Activated T-cell treated with anti-CD3 and anti-CD28 coated beads for 48 hours (primary cell): ENCODE measurements at places on chromosomes 16 and 17.

- peak; percentile 54 for DNase-seq
These were observed 985 bp upstream of the SLFN12 start for GRCh38 chr17:35433075-35433894.

DNA sequence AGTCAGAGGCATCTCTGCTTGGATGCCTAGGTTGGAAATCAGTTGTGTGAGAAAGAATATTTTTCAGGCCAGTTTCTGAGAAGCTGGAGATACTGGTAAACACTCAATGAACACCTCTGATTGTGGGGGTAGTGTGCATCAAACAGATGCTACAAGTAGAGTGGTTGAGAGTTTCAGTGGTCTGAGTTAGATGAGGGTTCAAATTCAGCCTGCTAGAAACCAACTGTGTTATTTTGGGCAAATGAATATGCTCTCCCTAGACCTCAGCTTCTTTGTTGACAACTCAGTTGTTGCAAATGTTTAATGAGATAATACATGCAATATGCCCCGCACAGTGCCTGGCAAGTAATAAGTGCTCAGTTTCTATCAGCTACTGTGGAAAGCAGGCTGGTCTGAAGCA, 25.2 kb upstream of the MAF start:
- no peak for DNase-seq

DNA sequence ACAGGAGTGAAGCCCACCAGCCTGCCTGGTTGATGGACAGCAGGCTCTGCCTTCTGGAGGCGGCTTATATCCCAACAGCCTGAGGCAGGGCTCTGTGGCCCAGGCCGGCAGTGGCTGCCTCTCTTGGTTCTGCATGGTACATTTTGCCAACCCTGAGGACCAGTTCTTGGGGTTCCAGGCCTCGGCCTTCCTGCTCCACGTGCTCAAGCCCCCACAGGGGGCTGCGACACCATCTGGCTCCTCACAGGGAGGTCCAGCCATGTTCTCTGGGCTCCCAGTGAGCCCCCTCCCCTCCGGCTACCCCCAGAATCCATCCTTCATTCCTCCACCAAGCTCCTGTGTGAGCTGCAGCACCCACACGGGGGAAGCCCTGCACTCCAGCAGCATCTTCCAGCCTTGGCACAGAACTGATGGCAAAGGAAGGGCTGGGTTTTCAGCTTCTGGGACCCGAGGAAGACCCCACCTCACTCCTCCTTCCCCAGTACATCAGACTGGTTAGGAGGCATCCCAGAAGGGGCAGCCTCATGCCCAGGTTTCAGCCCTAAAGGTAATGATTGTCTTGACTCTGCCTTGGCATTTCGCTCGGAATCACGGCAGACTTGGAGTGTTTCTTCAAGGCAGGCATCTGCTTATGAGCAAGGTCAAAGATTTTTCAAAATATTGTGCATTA, 231.2 kb downstream of the CPPED1 start:
- DNase-seq = no peak

GRCh38 chr17:32496395-32497073, 9.7 kb downstream of the CDK5R1 start:
- no peak for DNase-seq

DNA sequence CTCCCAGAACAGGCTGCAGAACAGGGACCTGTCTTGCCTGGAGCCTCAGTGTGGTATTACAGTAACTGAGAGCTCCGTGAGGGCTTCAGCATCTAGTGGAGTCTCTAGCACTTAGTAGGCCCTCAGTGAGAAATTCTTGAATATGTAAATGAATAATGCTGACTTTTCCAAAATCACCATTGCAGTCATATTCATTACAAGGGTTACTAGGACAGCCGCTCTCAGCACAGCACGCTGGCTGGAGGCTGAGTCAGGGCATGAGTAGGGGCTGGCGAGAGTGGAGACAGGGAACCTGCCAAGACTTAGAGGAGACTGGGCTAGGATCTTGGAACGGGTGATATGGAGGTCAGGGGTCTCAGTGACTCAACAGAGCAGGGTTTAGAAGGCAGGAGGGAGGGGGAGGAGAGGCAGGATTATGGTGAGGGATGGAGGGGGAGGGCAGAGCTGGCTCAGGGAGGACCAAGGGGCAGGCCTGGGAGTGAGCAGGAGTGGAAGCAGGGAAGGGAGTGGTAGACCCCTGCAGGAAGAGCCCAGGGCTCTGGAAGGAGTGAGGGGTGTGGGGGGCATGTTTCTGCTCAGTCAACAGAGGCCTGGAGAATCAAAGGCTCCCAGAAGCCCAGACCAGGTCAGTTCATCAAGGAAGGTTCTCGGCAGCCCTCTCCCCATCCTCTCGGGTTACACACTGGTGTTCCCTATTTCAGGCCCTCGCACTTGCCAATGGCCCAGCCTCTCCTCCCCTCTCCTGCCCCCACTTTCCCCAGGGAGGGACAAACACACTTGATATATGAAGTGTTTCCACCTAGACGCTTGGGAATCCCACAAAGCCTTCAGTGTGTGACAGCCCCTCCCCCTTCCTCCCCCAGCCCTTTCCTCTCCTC, 42.3 kb downstream of the FZD2 start:
- no peak for DNase-seq

- DNase-seq = peak; percentile 84
These were observed 617 bp upstream of the SENP3 start for GRCh38 chr17:7561028-7561575.

DNA sequence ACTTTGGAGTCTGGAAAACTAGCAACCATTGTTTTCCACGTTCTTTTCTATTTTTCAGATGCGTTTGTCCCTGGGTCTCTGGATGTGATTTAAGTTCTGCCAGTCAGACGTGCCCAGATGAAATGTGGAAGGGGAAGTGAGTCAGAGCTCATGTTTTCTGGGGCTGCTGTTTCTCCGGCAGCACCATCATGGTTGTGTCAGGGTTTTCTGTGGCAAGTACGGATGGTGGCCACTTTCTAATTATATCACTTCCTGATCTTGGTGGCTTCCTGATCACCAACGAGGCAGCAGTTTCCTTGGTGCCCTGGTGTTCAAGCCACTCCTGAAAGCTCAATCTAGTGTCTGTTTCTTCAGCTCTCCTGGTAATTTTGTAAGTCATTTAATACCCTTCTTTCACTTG, 31.4 kb upstream of the PMFBP1 start:
- peak; percentile 8 for DNase-seq

DNA sequence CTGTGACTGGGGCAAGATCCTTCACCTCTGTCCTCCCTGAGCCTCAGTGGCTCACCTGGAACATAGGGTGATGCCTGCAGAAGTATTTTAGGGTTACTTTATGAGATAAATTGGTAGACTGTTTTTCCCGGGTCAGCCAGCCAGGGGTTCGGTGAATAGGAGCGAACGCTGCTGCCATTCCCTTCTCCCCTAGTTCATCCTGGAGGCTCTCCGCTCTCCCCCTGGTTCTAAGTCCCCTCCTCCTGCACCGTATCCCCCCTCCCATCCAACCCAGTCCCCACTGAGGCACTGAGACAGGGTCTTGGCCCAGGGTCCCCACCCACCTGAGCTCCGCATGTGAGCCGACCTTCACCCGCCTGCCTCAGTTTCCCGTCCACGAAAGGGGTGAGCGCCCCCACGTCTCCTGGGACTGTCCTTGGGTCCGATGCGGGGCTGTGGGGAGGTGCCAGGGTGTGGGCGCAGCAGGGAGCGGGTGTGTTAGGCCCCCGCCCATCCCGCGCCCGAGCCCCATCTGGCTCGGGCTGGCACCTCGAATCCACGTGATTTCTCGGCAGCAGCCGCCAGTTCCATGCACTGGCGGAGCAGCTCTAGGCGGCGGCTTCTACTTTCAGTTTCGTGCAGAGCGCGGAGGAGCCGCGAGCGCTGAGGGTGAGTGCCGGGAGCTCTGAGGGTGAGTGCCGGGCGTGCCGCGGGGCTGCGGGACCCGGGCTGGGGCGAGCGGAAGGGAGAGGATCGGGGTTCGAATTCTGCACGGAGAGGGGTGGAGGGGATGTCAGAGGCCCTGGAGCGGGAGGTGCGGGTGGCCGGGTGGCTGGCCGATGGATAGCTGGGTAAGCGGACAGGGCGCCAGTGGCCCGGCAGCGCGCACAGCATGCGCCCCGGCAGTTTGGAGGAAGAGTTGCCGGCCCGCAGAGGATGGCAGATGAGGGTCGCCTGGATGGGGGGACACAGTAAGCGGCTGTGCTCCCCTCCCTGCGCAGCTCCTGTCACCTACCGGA, at the start of gene NLRC5:
TSS of gene NLRC5 (plus strand) at position 610 of the 998 bp plus-strand sequence. CDS start 31,156 bp downstream, outside the sequence.
- DNase-seq = peak; percentile 89

- no peak for DNase-seq
These were observed 50.0 kb downstream of the VMP1 start for GRCh38 chr17:59757470-59757869.

- DNase-seq = no peak
These were observed 23.7 kb downstream of the IST1 start for GRCh38 chr16:71919035-71919434.

DNA sequence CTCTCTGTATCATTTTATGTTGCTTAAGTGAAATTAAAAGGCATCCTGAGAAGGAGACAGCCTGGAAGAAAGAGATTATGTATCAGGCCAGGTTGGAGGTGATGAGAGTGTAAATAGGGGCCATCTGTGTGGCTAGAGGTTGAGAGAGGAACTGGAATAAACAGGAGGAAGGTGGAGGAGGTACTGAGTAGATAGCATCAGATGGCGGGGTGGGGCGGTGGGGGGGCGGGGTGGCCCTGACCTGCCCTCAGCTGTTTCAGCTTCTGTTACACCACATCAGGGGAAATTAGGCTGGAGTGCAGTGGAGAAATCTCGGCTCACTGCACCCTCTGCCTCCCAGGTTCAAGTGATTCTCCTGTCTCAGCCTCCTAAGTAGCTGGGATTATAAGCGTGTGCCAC, 6.9 kb upstream of the KCNG4 start:
- DNase-seq = no peak

- DNase-seq = peak; percentile 76
These were observed 10.6 kb downstream of the KSR1 start for GRCh38 chr17:27466743-27467375.

DNA sequence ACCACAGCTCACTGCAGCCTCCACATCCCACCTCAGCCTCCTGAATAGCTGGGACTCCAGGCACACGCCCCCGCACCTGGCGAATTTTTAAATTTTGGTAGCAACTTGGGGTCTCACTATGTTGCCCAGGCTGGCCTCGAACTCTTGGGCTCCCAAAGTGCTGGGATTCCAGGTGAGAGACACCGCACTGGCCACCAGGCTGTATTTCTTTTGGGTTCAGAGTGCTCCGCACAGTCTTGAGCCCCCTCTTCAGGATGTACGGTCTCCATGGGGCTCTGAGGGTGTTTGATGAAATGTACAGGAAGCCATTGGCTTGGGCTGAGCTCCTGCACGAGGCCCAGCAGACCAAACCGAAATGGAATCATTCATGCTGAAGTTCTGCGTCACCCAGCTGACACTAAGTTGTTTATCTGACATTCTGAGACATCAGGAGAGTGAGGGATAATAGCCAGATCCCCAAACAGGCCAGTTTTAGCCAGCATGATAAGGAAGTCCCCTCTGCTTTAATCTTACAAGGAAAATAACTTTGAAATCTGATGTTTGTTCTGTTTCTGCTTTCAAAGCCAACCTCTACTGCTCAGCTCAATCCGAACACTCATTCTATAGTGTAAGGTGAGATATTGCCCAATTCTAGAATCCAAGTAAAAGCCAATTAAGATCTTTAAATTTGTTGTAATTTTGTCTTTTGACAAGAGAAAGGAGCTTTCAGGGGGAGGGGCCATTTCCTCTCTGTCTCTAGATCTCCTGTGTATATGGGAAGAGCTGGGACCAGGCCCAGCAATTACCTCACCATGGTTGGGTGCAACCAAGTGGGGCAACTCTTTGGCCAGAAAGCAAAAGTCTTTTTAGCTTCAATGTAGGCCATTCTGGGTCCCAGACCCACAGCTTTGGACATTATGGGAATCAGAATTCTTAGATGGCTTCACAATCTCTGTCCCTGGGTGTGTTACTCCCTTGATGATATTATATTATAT, 23.7 kb downstream of the GPR142 start:
- DNase-seq = no peak

- DNase-seq = no peak
These were observed 129.9 kb downstream of the AIPL1 start for GRCh38 chr17:6304894-6305612.

- no peak for DNase-seq
These were observed 488 bp downstream of the HOXB9 start for GRCh38 chr17:48625495-48626244.

DNA sequence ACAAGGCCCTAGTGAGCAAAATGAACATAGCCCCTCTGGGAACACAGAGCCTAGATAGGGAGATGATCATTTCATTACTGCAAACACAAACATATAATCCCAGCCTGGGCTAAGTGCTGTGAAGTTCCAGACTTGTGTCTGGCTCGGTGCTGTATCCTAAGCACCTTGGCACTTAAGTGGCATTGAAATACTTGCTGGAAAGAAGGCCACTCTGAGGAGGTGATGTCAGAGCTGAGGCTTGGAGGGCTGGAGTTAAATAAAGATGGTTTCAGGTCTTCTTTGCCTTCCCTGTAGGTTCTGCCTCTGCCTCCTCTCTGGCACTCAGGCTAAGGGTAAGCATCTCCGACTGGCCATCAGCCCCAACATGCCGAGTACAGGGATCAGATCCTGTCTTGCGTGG, 2.4 kb upstream of the CACNA1G start:
- no peak for DNase-seq

DNA sequence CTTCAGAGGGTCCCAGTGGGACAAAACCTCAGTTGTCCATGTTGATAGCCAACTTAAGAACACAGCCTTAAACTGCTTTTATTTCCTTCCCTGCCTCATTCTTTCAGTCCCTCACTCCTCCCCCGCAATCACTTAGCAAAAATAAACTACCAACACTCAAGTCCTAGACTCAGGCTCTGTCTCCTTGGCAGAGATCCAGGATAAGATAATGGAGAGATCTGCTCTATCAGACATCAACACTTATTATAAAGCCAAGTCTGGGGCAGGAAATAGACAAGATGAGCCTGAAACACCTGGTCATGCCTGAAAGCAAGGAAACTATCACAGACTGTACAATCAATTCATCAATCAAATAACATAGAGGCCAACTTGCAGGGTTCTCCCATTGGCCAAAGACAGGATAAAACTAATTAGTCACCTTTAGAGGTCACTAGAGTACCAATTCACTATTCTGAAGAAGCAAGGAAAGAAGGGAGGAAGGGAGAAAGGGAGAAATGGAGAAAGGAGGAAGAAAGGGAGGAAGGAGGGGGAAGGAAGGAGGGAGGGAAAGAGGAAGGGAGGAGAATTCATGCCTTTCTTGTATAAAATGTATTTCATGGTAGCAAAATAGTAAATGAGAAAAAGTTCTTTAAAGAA, 15.7 kb downstream of the HYDIN start:
- DNase-seq = no peak

DNA sequence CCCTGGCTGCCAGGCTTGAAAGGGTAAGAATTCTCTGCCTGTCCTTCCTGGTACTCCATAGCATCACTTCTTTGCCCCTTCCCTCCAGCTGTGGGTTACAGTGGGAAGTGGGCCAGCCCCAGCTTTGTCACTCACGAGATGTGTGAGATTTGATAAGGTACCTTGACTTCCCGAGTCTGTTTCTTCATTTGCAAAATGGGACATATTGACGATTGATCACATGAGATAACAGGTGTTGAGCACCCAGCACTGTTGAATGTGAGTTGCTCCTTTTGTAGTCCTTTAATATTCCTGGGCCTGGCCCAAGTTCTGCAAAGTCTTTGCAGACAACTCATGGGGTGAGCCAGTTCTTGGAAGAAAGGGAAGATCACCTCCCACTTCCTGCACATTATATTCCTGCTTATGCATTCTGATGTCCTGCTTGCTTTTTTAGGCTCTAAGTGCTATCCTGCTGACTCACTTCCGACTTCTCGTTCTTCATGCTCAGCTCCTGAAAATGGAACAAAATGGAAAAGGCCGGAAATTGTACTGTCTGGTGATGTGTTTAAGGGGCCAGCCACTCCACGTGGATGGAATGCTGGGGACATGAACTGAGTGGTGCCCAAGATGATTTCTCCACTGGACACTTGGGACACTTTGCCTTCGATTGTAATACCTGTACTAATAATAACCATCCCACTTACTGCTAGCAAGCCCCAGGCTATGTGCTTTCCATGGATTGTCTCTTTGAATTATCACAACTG, 8.3 kb upstream of the NLK start:
- no peak for DNase-seq
